ENCODE measurements at places on chromosomes 12 and 14.

DNA sequence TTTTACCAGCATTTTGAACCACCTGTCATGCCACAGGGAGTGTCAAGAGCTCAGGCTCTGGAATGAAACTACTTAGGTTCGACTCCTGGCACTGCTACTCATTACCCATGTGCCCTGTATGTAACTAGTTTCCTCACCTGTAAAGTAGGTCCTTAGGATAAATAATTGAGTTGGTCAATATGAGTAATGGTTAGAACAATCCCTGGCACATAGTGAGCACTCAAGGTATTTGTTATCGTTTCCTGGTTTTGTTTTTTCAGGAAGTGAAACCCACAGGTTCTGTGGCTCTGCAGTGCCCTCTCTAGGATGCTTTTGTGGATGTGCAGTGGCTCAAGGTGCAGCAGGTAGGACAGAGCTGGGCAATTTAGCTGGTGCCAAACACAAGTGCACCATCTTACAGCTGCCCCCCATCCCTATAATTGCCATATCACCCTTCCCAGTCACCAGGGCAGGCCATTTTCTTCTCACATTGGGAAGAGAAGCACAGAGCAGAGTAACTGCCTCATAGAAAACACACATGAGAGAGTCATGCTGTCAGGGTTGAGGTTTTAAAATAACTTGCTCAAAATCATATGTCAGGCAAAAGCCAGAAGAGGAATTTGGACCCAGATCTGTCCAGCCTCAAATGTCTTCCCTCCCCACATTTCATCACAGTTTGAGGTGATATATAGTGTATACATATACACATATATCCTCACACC is 297.5 kb downstream of the RPAP3 start:
- DNase-seq, result no peak

- DNase-seq, result no peak
Measured at GRCh38 chr12:12221560-12221959, 45.3 kb downstream of the LRP6 start.

DNA sequence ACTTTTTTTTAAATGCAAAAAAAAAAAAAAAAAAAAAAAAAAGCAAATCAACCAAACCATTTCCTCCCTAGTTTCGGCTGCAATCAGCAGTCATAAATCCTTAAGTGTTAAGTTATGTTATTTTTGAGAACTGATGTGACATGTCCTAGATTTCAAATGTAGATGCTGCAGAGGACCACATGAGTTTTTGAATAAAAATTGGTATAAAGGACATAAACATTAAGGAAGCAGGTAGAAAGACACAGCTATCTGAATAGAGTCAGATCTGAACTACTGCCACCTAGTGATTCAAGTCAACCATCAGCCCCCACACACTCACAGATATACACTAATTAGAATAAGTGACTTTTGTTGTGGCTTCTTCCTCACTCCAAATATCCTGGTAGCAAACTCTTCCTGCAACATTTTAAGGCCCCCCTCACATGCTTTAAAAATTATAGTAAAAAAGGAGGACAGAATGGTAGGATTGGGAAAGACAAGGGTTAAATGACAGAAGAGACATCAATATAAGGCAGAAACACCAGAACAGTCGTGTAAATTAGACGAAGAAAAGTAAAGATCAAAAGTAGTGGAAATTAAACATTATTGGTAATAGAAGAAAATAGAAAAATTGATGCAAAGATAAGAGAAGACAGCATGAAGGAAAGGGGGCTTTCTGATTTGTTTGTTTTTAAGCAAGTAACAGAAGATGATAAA is 394.5 kb upstream of the ATP2B1 start:
- DNase-seq, result no peak

DNA sequence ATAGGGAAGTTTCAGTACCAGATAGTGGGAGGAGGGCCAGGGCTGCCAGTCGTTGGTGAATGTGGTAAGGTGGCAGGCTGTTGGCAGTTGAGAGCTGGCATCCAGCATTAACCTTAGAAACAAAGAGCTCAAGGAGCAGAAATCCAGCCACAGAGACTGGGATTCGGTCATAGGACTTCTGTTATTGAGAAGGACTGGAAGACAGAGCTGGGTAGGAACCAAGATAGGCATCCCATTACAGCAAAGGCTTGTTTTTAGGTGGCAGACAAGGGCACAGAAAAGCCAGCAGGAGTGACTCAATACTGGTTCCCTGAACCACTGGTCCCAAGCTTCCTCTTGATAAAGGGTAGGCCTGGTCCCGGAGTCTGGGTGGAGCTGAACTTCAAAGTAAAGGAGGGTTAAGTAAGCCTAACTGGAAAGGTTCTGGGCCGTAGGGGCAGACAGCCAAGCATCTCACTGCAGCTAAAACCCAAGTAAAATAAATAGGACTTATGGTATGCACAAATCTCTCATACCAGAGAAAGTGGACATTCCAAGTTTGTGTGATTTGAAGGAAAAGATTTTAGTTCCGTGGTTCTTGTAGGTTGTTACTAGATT is 147.9 kb downstream of the ETV6 start:
- no peak for DNase-seq

GRCh38 chr14:77790566-77791224 is 9.2 kb upstream of the ADCK1 start:
- DNase-seq, result no peak

GRCh38 chr14:72419226-72419775 is 474.6 kb downstream of the DPF3 start:
- DNase-seq, result no peak

DNA sequence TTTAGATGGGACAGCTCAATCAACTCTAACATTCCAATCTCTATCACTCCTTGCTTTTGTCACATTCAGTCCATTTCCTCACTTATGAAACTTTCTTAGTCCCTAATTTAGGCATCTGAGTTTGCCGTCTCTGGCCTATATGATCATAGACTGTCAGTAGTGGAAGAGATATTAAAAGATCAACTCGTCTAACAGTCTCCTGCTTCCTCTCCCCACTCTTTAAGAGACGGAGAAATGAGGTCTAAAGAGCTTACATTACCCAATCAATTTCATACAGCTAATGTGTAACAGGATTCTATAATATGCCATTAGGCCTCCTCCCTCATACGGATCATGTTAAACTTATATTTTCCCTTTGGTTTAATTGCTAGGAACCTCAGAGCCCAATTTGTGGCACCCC is 6.5 kb upstream of the ATP23 start:
- DNase-seq, result no peak

- DNase-seq, result no peak
Measured at GRCh38 chr12:29552994-29553748, 55.7 kb upstream of the OVCH1 start.

DNA sequence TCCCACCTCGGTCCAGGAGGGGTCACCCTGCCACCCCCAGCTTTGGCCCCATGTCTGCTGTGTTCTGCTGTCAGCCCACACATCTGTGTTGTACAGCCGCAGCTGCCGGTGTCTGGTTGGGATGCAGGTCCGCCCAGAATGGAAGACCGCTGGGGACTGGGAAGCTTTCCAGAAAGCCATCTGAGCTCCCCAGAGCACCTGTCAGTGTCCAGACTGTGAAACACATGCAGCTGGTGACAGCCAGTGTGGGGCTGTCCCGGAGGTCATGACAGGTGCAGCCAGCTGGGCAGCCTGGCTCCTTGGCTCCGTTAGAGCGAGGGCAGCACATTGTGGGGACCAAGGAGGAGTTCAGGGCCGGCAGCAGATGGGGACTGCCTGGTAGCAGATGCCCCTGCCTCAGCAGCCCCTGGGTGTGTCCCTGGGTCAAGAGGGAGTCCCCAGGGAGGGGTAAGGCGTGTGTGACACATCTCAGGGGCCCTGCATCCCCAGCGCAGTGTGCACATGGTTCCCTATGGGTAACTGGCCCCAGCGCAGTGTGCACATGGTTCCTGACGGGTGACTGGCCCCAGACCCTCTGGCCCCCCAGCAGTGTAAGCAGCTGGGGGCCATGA is 16.4 kb downstream of the CEP170B start:
- no peak for DNase-seq

DNA sequence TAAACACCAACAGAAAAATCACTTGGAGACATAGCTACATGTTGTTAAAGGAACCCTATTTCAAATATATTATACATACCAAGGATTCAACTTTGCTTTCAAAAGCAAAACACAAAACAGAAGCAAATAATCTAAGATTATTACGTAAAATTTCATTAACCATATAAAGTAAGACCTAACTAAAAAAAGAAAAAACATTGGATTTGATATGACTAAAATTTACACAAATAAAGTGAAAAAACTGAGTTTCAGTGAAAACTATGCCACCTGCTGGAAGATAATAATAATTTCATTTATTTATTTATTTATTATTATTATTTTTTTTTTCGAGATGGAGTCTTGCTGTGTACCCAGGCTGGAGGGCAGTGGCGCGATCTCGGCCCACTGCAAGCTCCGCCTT is 45.2 kb downstream of the WDHD1 start:
- no peak for DNase-seq

DNA sequence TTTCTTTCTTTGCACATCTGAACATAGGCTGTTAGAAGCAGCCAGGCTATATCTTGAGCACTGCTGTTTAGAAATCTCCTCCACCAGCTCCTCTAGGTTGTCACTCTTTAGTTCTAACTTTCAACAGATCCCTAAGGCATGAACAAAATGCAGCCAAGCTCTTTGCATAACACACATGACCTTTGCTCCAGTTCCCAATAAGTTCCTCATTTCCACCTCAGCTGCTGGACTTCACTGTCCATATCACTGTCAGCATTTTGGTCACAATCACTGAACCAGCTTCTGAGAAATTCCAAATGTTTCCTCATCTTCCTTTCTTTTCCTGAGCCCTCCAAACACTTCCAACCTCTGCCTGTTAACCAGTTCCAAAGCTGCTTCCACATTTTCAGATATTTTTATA is 27.6 kb upstream of the C14orf132 start:
- DNase-seq, result no peak

DNA sequence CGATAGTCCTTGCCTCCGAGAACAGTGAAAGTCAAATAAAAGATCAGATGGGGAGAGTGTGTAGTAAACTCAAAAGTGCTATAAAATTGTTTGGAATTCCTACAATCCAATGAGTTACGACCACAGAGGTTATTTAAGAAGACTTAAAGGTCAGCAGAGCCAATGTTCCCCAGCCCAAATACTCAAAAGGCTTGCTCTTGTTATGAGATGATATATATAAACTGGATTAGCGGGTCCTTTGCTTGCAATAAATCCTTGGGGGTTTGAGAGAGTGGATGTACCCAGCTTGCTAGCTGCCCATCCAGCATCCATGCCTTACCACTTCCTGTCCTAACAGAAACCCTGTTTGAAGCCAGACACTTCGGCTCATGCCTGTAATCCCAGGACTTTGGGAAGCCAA is 29.0 kb upstream of the MED13L start:
- DNase-seq, result no peak

DNA sequence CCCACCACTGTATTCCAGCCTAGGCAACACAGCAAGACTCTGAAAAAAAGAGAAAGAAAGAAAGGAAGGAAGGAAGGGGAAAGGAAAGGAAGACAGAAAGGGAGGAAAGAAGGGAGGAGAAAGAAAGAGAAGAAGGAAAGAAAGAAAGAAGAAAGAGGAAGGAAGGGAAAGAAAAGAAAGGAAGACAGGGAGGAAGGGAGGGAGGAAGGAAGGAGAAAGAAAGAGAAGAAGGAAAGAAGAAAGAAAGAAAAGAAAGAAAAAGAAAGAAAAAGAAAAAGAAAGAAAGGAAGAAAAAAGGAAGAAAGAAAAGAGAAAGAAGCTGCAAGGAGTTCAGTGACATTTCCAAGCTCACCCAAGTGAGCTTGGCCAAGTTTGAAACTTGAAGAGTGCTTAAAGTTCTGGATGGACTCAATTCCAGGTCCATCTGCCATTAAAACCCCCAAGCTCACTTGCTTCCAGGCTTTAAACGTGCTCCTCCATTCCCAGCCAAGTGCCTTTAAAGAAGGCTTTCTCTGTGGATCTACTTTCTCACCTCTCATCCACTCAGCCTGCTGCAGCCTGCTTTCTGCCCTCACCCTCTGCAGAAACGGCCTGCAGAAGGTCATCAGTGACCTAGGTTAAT is 101.5 kb downstream of the VCPKMT start:
- no peak for DNase-seq

DNA sequence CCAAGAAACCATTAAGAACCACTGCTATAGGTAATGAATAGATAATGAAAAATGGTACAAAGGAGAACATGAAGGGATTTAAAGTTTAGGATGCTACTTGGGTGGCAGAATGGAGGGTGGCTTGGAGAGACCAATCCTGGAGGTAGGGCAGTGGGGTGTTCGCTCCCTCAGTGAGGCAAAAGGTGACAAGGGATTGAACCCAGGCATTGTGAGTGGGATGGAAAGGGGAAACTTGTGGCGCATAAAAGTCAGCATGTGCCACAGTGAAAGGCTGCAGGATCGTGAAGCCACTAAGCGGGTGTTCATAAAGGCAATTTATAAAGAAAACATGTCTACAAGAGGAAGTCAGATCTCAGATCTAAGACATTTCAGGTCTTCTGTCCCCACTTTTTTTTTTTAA is 76.7 kb upstream of the SLC38A2 start:
- no peak for DNase-seq

DNA sequence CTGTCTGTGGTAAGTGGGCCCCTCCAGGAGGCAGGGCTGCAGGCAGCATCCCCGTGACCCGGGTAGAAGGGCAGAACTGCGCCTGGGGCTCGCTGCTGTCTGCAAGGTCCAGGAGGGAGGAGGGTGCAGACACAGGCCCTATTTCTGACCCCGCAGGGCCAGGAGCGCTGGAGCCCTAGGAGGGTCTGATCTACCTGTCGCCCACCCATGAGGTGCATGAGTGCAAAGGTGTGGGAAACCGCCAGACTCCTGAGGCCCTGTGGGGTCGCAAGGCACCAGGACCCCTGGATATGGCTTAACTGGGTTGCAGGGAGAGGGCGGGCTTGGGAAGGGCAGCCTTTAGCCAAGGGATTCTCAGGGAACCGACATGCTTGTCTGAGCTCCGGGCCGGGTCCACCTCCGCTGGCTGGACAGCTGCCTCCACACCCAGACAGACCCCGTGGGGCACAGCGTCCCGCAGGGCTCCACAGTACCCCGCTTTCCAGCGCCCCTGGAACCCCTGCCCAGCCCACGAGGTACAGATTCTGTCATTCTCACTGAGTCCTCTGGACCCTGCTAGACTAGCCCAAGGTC is 72.9 kb upstream of the TSPAN11 start:
- no peak for DNase-seq

GRCh38 chr12:59070322-59070933 is 150.1 kb upstream of the LRIG3 start:
- DNase-seq, result no peak

- DNase-seq, result no peak
Measured at GRCh38 chr14:32620724-32621123, 291.6 kb downstream of the AKAP6 start.

GRCh38 chr14:31106768-31107167 is 80.6 kb upstream of the STRN3 start:
- DNase-seq, result no peak

- no peak for DNase-seq
Measured at GRCh38 chr14:61581955-61582615, 113.2 kb upstream of the HIF1A start.

Data from NK-92 treated with Interleukin-12 subunit alpha and Interleukin-12 subunit beta, amount 100 ng/mL, for 24 hours (cell line).